RCC 7860 (cell line): ENCODE measurements at places on chromosomes 1 and 21.

GRCh38 chr1:14976256-14976655, 177.3 kb upstream of the TMEM51 start:
- peak; percentile 98 for DNase-seq

DNA sequence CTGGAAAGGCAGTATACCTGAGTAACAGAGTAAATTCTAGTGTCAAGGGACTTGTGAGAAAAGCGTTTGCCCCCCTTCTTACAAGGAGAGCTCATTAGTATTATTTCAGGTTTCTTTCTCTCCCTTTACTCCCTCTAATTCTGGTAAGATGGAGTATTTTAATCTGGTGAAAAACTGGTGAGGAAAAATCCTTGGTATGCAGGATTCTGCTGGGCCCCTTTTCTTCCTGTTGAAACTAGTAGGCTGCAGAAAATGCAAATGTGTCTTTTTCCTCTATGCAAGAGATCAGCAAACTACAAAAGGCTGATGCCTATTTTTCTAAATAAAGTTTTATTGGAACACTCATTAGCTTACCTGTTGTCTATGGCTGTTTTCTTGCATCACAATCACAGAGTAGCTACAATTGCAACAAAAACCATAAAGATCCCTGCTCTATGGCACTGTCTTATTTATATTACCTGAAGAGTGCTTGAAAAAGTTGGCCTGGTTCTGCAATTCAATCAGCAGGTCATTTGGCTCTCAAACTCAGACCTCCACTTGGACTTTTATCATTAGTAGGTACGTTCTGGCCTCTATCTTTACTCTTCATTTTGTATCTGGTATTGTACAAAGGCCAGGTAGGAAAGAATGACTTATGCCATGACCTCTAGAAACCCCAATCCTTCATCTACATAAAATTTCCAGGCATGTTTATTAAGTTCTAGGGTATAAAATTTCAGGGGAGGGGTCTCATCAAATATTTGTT, 109.6 kb downstream of the AKT3 start:
- no peak for DNase-seq

GRCh38 chr1:117512728-117513321, 93.0 kb upstream of the TENT5C start:
- no peak for DNase-seq

GRCh38 chr1:103230061-103230460, 121.7 kb upstream of the COL11A1 start:
- DNase-seq = no peak

DNA sequence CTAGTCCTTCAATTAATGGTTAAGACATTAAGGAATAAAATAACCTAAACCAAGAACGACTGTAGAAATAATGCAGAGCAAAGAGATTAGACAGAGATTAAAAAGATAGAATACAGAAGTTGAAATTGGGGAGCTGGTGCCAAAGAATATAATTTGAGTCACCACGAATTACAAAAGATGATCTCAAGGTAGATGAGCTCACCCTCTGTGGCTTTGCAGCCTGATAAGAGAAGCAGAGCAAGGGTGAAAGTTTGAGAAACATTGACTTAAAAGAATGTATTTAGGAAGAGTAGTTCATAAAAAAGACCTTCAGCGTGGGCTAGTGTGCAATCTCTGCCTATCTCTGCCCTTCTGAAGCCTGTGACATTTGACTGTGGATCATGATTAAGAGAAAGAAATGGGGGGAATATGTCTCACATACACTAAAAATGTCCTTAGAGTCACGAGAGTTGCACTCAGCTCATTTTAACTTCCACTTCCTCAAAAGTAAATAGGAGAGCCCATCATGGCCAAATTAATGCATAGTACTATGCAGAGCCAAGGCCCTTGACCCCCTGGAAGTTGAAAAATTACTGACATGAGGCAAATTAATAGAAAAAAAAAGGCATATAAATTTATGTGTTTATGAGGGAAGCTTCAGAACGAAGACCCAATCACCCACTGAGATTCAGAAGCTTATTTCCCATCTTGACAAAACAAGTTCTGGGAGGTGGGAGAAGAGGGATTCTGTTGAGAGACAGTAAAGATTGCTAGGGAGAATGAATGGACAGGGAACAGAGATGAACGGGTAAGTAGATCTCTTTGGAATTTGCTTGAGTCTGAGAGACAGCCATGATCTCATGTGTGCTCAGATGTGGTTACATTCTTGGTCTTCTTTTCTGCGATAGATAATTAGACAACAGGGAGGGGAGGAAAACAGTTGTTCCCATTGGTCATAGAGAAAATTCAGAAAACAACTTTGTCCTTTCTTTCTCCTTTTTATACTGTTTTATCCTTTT, 395.4 kb upstream of the LRRC7 start:
- DNase-seq = peak; percentile 75

DNA sequence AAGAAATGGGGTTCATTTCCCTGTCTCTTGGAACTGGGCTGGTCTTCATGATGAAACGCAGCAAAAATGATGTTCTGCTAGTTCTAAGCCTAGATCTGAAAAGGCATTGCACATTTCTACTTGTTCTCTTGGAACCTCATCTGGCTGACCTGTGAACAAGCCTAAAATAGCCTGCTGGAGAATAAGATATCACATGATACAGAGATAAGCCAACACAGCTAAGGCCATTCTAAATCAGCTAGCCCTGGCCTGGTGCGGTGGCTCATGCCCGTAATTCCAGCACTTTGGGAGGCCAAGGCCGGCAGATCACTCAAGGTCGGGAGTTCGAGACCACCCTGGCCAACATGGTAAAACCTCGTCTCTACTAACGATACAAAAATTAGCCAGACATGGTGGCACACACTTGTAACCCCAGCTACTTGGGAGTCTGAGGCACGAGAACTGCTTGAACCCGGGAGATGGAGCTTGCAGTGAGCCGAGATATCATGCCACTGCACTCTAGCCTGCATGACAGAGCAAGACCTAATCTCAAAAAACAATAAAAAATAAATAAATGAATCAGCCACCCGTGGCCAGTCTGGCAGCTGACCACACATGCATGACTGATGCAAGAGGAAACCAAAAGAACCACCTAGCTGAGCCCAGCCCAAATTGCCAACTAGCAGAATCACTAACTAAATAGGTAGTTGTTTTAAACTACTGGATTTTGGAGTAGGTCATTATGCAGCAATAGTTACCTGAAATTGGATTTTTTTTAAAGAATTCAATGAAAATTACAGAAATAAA, 18.0 kb downstream of the CD244 start:
- no peak for DNase-seq

GRCh38 chr1:198811449-198811848, 172.6 kb downstream of the PTPRC start:
- no peak for DNase-seq

GRCh38 chr1:62071695-62072094, 123.0 kb upstream of the L1TD1 start:
- DNase-seq = no peak

DNA sequence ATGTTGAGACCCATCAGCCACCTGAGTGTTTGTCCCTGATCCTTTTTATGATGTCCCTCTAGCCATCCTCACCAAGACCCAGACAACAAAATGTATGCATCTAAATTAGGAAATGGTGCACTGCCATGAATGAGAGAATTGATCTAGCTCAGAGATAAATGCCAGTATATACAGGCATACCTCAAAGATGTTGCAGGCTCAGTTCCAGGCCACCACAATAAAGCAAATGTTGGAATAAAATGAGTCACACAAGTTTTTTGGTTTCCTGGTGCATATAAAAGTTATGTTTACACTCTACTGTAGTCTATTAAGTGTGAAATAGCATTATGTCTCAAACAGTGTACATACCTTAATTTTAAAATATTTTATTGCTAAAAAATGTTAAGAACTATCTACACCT, 63.9 kb downstream of the CHIA start:
- no peak for DNase-seq

DNA sequence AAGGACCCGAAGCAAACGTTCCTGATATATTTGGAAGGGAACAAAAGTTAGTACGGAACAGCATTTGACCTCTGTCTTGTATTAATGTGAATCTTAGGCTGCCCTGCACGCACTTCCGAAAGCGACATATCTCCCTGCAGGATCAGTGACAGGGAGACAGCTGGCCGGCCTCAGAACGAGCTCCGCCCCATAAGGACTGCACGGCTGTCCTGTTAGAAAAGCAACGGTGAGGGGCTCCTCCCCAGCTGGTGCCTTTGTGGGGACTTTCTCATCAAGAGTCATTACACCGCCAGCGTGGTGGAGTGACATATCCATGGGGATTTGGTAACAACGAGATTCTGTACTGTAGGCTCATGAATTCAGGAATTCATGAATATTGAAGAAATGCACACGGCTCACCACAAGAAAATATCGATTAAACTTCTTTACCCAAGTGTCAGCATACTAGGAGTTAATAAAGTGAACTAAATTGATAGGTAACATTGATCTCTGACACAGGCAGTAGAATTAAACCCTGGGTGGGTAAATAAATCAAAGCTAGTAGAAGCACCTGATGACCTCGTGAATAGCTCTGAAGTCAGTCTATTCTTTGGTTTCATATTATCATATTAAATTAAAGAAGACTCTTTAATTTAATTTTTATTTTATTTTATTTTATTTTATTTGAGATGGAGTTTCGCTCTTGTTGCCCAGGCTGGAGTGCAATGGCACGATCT, 8.1 kb upstream of the GREM2 start:
- DNase-seq = no peak

DNA sequence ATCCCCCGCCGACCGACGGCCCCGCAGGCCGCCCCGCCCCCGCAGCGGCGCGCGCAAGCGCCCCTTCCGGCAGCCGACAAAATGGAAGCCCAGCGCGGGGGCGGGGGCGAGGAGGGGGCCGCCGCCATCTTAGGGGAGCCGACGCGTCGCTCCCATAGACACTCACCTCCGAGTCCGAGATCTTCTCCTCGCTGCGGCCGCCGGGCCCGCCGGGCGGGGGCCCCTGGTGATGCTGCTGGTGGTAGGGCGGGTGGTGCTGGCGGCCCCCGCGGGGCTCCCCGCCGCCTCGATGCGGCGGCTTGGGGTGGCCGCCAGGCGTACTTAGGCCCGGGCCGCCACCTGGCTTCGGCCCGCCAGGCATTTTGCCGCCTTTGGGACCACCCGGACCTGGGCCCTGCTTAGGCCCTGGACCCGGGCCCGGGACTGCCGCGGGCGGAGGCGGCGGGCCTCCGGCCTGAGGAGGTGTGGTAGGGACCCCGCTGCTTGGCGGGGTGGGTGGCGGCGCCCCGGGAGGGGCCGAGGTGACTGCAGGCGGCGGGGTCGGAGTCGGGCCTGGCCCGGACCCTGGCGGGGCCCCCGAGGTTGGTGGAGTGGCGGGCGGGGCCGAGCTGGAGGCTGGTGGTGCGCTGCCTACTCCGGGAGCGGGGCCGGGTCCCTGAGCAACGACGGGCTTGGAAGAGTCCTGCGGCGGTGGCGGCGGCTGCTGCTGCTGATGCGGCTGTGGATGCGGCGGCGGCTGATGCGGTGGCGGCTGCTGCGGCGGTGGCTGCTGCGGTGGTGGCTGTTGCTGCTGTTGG, 691 bp downstream of the SFPQ start:
- DNase-seq = peak; percentile 48

- no peak for DNase-seq
Observed at GRCh38 chr1:44786841-44787426, 1.0 kb downstream of the BEST4 start.

DNA sequence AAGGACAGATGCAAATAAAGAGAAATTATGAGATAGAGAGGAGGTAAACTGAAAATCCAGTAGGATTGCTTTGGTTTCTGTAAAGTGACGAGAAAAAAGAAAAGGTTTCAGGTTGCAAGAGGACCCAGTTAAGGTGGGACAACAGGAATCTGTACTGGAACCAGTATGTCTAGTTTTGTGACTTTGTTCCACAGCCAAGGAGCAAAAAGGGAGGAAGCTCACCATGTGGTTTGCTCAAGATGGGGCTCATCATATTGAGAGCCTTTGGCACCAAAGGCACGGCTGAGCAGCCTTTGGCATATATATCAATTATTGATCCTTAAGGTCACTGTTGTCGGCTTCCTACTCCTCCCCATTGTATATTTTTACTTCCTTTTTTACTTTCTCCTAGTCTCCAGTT, 1.8 kb upstream of the ZDHHC18 start:
- no peak for DNase-seq

- no peak for DNase-seq
Observed at GRCh38 chr1:78055565-78056132, 9.9 kb downstream of the GIPC2 start.

GRCh38 chr1:43018121-43018520, 59.5 kb upstream of the SLC2A1 start:
- DNase-seq = no peak

GRCh38 chr1:118812555-118812954, 175.6 kb downstream of the TBX15 start:
- no peak for DNase-seq

GRCh38 chr21:39700318-39700717, 44.7 kb upstream of the IGSF5 start:
- DNase-seq = no peak

DNA sequence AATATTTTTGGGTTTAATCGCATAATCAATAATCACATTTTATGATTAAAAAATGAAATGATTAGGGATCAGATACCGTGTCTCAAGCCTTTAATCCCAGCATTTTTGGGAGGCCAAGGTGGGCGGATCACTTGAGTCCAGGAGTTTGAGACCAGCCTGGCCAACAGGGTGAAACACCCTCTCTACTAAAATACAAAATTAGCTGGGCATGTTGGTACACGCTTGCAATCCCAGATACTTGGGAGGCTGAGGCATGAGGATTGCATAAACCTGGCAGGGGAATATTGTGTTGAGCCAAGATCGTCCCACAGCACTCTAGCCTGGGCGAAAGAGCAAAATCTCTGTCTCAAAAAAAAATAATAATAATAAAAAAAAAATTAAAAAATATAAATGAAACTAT, 1581.4 kb downstream of the KCNT2 start:
- no peak for DNase-seq

DNA sequence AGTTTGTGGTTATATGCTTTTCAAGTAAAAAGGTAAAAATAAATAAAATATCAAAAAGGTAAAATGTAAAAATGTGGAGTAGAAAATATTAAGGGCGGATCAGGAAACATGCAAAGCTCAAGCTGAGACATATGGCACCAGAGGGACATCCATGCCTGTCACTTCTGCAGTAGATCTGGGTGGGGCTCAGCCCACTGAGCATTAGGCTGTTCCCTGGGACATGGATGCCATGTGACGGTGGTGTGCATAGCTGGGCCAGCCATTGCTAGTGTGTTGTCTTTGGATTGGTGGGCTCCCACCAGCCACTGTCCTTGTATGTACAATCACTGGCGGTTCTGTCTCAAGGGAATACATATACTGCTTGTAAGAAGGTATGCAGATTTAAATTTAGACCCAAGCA, 3.0 kb downstream of the TTC13 start:
- DNase-seq = no peak
